ENCODE measurements at places on chromosomes 12 and 14.

DNA sequence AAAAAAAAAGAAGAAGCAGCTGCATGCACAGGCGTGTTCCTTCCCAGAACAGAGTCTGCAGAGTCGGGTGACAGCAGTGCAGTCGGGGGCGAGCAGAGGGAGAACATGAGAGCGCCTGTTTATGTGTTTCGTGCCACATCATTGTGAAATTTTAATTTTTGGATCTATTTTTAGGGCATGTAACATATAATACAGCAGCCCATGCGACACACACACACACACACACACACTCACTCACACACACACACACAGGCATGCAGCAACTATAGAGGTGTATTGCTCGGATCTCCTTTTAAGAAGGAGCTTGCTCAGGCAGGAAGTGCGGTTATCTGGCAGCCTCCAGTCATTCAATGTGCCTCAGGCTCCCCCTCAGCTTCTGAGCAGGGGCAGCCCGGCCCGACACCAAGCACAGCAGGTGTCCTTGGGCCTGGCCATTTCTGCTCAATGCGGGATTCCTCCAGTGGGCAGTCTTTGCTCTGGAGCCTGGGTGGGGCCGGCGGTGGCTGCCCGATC lies 71.8 kb downstream of the ZNF664 start:
- DNase-seq = peak; percentile 7

- DNase-seq = peak; percentile 57
Measured at GRCh38 chr12:128817111-128818015, 6.4 kb downstream of the SLC15A4 start.

DNA sequence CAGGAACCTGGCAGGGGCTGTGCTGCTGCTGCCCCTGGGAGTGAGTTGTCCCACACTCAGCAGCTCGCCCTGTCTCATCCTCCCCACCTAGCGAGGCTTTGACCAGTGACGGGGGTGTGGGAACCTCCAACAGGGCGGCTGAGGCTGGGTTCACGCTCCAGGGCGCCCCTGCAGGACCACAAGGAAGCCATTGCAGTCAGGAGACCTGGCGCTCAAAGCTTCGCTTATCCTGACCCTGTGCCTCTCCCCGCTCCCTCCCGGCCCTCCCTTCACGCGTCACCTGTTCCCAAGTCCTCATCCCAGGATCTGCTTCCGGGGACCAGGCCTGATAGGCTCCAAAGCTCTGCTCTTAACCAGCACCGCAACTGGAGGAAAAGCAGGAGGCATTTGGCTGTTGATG lies 272.0 kb upstream of the SFSWAP start:
- no peak for DNase-seq

- no peak for DNase-seq
Measured at GRCh38 chr12:25242981-25243679, 7.6 kb downstream of the KRAS start.

DNA sequence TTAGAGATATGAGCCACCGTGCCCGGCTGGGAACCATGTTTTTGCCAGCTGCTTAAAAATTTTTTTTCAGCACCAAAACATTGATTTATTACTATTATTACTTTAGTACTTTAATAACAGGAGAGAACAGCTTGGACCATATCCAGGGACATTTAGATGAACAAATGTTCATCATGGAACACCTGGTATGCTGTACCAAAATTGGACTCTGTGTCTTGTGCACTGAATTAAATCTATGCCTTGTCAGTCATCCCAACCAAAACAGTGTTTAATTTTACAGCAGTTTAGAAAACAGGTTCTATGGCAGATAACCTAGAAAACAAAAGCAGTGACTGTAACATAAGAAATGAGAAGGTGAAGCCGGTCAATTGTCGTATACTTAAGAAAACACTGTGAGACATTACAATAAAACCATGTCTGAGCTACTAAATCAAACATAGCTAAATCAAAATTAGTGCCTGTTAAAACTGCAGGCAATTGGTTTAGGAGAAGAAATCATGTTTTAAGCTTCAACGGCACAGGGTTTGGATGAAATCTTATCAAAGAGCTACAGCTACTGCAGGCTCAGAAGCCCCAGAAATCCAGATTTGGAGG lies 58.2 kb upstream of the PYGL start:
- peak; percentile 24 for DNase-seq

- peak; percentile 47 for DNase-seq
Measured at GRCh38 chr14:75418850-75419768, 8.7 kb upstream of the JDP2 start.

GRCh38 chr12:123897221-123897620 lies 75.4 kb downstream of the CCDC92 start:
- DNase-seq = no peak

DNA sequence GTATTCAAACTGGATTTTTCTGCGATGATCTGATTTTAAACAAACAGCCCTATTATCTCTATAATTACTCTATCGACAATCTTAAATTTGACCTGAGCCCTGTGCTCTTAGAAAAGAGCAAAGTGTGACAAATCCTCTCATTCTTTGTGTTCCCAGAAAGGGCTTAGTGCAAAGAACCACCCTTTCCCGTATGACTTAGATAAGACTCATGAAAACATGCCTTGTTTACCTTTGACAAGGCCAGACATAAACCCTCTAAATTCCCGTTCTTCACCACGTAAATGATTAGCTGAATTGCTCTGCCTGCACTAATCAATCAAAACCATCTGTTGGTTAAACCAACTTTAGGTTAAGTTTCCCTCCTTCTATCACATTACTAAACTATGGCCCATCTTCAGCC lies 285.7 kb upstream of the SEL1L start:
- no peak for DNase-seq

DNA sequence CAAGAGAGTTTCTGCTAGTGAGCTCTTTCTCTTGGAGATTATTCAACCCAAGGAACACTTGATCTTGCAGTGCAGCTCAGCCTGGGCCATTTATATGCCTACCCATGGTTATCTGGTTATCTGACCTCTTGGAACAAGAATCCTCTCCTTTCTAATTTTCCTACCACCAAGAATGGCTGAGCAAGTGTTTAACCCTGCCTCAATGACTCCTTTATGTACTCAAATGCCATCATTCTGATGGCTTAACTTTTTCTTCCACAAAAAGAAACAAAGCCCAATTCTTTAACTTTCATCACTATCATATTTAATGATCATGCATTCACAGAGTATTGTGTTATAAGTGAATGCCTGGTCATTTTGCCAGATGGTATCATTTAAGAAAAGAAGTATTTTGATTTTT lies 67.8 kb downstream of the TMEM117 start:
- no peak for DNase-seq

GRCh38 chr12:25929142-25929541 lies 29.3 kb upstream of the RASSF8 start:
- no peak for DNase-seq

DNA sequence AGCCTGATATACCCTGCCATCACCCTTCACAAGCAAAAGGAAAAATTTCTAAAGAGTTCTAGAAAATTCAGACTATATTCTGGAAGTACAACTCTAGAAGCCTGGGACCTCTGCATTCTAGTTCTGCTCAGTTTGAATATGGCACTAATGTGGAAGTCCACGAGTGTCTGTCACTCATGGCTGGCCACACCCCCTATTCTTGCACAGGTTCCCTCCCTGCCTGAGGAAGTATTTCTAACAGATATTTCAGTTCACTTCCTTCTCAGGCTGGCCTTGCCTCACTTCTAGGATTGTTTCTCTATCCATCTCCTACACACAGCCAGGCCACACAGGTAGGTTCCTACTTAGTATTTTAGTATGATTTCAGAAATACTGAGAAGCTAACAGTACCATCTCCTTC lies 67.4 kb downstream of the PHLDA1 start:
- DNase-seq = no peak

GRCh38 chr12:22407397-22407796 lies 72.9 kb upstream of the ST8SIA1 start:
- DNase-seq = no peak

DNA sequence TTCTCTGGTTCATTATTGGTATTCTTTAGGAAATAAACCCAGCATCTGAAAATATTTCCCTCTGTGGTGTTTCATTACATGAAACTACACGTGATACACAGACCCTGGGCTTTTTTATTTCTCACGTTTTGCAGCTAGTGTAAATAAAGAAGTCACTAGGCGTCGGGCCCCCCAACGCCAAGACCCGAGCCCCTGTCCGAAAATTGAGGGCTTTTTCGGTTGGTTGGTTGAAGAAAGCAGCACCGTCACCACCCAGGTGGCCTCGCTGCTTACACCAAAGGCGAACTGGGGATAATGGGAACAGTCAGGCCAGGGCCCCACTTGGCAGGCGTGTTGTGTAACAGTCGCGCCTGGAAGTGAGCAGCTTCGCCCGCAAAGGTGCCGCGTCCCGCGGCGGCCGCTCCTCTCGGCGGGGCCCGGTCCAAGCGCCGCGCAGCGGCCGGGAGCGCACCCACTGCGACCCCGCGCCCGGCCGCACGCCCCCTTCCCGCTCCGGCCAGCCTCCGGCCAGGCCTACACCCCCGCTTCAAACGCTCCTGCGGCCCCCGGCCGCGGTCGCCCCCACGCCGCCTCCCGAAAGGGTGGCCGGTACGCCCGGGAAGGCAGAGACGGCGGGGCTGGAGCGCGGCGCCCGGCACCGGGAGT lies 1.2 kb downstream of the DUSP16 start:
- no peak for DNase-seq

- no peak for DNase-seq
Measured at GRCh38 chr14:78083837-78084236, 86.3 kb upstream of the NRXN3 start.

DNA sequence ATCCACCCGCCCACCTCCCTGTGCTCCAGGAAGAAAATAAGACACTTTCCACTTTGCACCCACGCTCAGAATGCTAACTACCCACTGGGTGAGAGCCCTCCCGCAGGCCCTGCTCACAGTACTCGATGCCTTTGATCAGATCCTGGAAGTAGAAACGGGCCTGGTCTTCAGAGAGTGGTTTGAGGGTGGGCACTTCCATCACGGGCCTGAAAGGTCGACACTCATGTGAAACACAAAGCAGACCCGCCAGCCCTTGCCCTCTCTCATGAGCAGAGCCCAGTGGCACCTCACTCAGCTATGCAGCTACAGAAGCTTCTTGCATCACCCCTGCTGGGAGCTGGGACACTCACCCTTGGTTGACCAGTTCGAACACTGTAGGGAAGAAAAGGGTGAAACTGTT lies 41.1 kb downstream of the CAMKK2 start:
- no peak for DNase-seq

DNA sequence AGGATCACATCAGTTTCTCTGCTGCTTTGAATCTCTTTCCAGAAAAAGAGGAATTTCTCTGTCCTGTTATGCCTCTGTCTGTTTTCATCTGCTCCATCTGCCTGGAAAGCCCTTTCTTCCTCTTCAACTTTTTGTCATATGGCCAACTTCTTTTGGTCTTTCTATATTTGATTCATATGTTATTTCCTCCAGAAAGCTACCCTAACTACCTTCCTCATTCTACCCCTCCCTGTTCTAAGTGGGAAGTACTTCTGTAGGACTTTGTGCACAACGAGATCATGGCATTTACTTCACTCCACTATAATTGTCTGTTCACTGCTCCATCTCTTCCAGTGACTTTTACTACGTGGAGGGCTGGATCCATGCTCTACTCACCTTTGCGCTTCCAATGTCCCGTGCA lies 5.9 kb downstream of the CLEC4D start:
- no peak for DNase-seq

DNA sequence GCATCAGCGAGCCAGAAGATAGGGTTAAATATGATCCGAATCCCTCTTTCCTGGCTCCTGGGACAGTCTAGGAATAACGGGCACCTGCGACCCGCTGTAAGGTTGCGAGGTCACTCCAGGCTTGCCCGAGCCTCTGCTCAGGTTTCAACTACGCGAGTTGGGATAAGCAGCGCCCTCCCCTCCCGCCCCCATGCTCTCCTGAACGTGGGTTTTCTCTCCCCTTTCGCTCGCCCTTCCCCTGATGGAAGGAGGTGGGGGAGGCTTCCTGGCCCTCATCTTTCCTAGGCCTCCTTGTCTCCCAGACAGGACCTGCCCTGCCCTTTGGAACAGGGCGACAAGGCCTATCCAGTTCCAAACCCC lies 753 bp upstream of the ATP5MC2 start:
- DNase-seq = peak; percentile 54

DNA sequence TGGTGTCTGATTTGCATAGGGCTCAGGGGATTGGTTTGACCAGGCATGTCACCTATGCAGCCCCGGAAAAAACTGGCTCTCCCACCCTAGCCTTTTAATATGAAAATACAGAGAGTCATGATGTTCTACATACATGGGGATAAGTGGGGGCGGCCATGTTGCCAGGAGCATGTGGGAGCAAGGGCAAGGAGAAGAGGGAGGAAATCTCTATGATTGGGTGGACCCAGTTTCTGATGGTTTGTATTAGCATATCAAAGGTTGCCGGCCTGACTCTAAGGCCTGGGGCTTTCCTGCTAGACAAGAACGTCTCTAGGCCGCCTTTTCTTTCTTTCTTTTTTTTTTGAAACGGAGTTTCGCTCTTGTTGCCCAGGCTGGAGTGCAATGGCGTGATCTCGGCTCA lies 123.4 kb upstream of the CPSF6 start:
- no peak for DNase-seq

Measured in NCI-H2227 treated with DMSO at 0.1 percent for 48 hours (cell line).